ENCODE measurements at places on chromosomes 5 and 9.

- DNase-seq, result no peak
These were observed 147.8 kb downstream of the RXRA start for GRCh38 chr9:134474055-134474370.

DNA sequence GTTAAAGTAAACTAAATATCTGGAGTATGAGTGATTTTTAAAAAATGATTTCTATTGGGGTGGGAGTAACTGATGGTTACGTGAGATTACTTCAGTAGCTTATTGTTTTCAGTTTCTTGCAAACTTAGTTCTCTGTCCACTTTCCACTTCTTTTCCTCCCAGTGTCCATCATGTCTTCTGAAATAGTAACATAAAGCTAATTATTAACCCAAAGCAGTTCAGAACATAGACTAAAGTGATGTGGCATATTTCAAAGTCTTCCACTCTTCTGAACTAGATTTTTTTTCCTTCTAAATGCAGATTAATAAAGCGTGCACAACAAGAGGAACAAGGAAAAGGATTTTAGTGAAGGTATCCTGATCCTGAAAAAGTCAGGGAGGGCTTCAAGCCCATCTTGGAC, 114.1 kb downstream of the MAN2A1 start:
- DNase-seq, result no peak

DNA sequence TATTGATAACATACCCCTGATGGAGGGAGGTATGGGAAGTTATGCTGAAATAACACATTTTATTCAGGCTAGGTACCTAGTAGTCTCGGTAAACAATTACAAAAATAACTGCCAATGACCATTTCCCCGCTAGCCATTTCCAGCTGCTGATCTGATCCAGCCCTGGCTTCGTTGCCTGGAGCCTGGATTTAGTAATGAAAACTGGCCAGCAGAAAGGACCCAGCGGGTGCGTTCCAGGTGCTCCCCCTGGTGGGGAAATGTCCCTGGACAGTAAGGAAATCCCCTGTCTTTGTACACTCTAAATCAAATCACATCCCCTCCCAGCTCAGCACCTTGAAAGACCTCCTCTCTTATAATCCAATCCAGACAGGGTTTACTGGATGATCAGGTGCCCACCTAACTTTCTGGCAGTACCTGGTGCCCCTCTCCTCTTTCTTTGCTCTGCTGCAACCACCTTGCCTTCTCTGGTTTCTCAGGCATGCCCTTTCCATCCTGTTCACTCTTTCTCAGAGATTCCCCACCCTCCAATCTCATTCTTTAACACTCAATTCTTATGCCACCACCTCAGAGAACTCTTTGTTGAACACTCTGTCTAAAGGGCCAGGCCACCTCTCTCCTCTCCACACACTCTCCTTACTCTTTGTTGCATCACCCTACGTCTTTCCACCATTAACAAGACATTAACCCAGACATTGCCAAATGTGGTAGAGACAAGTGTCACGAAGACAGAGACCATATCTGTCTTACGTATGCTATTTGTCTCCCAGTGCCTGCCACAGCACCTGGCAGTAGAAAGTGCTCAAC, 50.1 kb upstream of the SMAD5 start:
- peak; percentile 58 for DNase-seq

GRCh38 chr5:151739395-151739794, 19.0 kb downstream of the ATOX1 start:
- DNase-seq, result no peak

GRCh38 chr5:1568201-1568979, 44.6 kb upstream of the LPCAT1 start:
- no peak for DNase-seq

- no peak for DNase-seq
These were observed 389.3 kb upstream of the DMAC1 start for GRCh38 chr9:8188723-8189407.

- no peak for DNase-seq
These were observed 1.2 kb downstream of the ZNF608 start for GRCh38 chr5:124745007-124745927.

DNA sequence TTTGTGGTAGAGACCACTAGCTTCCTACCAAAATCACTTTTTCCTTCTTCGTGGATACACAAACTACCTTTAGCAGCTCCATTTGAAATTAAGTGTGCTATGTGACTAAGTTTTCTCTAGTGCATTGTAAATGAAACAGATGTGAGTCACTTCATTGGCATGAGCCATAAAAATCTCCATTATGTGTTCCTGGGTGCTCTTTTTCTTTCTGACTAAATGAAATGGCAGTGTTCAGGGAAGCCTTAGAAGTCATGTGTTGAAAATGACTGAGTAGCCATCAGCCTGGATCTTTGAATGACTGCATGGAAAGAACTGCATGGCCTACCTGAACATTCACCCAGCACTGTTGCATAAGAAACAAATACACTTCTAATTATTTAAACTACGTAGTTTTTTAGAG, 107.9 kb downstream of the NDUFAF2 start:
- DNase-seq, result peak; percentile 91

- DNase-seq, result no peak
These were observed 52.2 kb downstream of the HSD17B3 start for GRCh38 chr9:96249746-96250145.

DNA sequence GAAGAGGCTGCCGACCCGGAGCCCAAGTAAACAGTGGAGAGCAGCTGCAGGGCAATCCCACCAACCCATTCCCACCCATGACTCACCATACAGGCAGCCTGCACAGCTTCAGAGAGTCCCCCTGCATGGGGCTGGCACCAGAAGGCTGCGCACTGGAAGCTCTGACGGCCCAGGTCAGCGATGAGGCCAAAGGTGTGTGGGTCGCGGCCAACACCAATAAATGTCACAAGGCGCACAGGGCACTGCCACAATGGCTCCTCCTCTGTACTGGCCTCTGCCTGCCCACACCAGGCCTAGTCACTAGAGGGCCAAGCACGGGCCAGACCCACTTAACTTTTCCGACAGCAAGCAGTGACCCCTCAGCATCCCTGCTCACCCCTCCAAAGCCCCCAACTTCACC, 3.0 kb upstream of the SRA1 start:
- no peak for DNase-seq

GRCh38 chr9:137295238-137295811, 6.7 kb downstream of the NRARP start:
- DNase-seq, result no peak

GRCh38 chr5:41869724-41870626, at the start of gene OXCT1:
OXCT1 (minus strand) TSS chr5:41870425; CDS start chr5:41870358, 67 bp downstream.
- DNase-seq, result no peak

- no peak for DNase-seq
These were observed 206.4 kb upstream of the TRIM32 start for GRCh38 chr9:116480700-116481099.

GRCh38 chr5:14674983-14675854, 10.7 kb downstream of the OTULIN start:
- DNase-seq, result no peak

All from Panc1 (cell line).